ENCODE measurements at places on chromosomes 1 and 21.

DNA sequence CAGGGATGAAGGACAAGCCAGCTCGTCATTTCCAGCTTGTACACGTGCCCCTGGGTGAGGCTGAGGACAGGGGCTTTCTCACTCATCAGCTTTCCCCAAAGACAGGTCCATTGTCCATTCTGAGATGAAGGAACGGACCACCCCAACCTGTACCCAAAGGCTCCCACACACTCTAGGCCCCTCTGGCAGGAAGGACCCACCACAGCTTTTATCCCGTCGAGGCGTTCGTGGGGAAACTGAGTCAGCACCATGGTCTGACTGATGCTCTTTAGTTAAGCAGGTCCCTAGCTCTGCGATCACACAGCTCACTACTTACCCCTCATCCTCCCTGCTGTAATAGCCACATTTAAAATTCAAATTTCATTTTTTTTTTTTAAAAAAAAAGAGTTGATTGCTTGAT, 117.3 kb downstream of the AJAP1 start:
- DNase-seq: no peak

GRCh38 chr1:40703316-40703715, 11.8 kb downstream of the NFYC start:
- no peak for DNase-seq

DNA sequence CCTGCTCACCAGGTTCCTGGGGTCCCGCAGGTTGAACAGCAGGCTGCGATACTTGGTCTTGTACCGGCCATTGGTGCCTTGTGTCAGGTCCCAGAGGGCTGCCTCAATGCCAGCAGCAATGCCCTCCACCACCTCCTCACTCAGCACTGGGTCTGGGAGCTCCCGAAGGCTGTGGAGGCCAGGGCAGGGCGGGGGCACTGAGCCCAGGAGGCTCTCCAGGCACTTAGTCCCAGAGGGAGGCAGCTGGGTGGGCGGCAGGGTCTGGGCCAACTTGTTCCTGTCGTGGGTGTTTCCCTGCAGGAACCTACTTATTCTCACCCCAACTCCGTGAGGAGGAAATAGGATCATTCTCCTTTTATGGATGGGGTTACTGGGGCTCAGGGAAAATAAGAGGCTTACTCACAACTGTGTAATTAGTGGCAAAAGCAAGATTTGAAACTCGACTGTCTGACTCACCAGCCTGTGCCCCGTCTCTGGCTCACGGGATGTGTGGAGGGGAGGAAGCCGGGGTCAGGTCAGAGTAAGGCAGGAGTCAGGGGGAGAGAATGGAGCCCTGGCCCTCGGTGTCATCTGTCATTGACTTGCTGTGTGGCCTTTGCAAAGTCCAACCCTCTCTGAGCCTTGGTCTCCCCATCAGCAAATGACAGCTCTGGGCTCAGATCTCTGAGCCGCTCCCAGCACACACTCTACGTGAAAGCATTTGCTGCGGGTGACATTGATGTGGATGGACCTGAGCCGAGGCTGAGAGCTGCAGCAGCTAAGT, 17.2 kb downstream of the SPOCD1 start:
- DNase-seq: no peak

- no peak for DNase-seq
These were observed 6.3 kb upstream of the LAD1 start for GRCh38 chr1:201405484-201405831.

DNA sequence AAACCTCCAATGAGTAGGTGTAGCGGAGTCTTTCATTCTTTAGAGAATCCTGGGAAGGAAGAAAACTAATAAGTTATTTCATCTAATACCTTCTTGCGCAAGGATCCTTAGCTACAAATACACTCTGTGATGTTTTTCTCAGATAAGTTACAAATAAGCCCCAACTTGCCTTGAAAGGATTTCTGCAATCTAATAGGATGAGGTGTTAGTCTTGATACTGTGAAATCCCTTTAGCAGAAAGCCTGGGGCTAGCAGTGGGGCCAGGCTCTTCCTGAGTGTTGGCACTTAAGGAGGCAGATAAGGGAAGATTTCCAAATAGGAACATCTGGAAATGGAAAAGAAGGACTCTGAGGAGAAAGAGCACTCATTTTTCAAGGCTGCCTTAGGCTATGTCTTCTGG, 168.0 kb upstream of the DAB1 start:
- no peak for DNase-seq

DNA sequence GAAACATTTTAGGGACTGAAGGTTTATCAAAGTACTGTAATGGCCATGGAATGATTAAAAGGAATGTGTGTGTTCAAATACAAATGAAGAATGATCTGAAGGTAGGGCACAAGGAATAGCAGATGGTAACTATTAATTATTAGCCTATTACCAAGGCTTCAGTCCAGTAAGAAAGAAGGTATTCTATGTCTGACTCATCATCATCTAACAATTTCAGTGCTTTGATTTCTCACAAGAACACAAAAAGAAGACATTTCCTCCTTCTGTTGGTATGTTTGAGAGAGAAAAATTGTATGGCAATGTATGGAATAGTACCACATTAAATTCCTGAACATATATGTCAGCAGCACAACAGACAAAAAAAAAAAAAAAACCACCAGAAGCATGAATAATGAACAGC, 57.5 kb downstream of the TYW3 start:
- no peak for DNase-seq
